RWPE2 (cell line): ENCODE measurements at places on chromosomes 3 and 15.

- no peak for DNase-seq
These were observed 128.7 kb upstream of the MB21D2 start for GRCh38 chr3:193046371-193046770.

DNA sequence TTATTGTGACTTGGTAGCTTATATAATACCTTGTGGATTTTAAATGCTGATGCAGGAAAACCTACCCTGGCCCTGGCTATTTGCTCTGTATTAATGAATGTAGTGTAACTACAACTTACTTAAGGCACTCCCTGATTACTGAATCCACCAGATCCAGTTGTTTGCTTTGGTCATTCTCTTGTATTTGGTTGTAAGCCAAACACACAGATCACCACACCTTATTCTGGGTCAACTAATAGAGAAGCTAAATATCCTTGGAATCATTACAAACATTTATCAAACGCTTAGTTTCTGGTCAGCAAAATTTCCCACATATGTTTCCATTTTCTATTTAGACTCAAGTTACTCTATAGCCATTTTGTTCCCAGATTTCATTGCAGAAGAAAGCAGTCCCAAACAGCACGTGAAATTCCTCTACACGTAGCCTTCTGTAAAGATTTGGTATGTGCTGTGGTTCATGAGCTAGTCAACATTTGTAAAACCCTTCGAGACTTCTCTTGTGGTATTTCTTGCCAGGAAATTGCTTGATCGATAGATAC, 322.6 kb downstream of the MEX3B start:
- DNase-seq, result no peak

DNA sequence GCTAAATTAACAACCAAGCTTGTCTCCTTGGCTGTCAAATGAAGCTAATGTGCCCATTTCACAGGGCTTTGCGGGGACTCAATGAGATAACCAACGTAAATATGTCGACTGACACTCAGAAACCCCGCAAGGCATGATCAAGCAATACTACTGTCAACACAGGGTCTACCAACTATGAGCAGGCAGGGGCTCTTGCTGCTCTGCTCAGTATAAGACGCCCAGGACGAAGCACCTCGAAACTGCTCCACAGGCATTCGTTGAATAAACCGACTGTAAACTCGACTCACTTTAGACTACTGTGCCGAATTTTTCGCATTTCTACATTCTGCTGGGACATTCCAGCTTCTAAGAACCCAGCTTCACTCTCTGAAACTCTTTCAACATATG, 55.0 kb downstream of the FEZF2 start:
- DNase-seq, result no peak

GRCh38 chr3:185082829-185083228, 70.0 kb downstream of the C3orf70 start:
- no peak for DNase-seq

- no peak for DNase-seq
These were observed 22.8 kb downstream of the KLHL25 start for GRCh38 chr15:85771781-85772445.

DNA sequence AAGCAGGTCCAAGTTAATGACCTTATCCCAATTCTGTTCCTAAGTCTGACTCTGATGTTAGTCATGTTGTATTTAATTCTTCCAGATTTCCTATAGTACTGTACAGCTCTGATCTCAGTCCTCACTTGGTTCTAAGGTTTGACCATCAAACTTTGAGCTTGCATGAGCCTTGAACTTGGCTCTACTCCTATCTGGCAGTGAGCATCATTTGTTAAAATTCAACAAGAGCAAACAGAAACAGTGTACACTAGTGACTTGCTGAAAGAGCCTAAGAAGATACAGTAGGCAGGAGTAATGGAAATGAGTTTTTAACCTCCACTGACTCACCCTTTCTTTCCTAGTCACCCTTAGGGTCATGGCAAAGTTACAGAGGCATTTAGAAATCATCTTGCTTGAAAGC, 451.1 kb upstream of the TPRG1 start:
- no peak for DNase-seq

DNA sequence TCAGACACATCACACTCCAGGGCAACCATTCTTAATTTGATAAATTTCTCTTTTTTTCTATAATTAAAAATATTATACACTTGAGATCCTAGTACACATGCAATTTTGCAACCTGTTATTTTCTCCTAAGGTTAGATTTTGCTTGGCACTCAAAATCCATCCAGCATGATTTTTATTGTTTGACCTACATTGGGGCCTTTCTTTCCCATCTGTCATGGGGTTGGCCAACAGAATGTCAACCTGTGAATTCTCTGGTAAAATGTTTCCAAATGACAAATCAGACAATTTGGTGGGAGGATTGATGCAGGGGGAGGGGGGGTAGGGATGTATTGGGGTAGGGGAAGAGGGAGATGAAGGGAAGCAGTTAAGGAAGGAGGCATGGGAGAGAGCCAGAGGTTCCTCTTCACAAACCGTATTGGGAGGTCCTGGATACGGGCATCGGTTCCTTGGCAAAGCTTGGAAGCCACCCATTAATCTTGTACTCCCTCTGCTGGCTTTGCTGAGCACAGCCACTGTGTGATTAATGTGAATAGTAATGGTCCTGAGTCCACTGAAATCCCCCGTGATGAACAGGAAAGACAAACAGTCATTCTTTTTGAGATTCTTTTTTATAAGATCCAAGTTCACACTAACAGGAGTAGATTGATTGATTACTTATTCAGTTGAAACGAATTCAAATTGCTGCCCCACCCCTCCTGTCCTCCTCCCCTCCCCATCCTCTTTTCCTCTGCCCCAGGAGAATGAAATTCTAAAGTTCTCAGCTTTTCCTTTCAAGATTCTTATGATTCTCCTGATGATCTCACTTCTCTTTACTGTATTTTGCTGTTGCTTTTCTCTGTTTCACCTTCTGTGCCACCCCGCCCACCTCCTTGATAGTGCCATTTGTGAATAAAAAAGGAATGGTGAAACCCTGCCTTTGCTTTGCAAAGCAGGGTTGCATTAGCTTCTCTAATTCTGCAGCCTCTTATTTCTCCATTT, 82.2 kb upstream of the SLC25A26 start:
- DNase-seq, result no peak

DNA sequence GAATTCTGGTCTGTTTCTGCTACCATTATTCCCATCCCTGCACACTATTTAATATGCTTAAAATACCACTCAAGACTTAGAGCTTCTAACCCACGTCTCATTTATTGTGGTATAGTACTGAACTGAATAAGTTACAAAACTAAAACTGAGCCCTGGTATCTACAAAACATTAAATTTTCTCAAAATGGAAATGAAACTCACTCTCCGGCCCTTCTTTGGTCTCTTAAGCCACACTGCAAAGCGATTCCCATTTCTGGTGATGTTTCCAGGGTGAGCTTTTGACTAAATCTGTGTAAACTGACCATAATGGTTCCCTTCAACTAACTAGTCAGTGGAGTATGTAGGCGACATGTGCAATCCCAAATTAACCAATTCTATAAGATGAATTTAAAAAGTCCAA, 18.6 kb downstream of the KPNA4 start:
- no peak for DNase-seq

- DNase-seq, result no peak
These were observed 352.7 kb downstream of the TIGIT start for GRCh38 chr3:114646526-114646925.

DNA sequence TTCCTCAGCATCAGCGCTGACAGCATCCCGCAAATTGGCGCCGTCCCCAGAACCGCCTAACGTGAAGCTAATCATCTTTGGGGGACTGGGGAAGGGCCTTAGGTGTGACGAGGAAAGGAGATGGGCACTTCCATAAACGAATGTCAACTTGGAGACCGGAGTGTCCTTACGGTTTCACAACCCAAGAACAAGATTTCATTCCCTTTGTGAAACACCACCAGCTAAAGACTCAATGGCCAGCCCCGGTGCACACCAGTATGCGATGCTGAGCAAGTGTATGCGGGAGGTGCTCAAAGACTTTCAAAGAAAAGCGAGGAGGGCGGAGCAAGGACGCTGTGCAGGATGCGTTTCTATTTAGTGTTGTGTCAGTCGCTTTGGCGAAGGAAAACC, 759 bp upstream of the TTBK2 start:
- DNase-seq, result no peak

- DNase-seq, result peak; percentile 30
These were observed 27.7 kb downstream of the PTH1R start for GRCh38 chr3:46905213-46905560.

DNA sequence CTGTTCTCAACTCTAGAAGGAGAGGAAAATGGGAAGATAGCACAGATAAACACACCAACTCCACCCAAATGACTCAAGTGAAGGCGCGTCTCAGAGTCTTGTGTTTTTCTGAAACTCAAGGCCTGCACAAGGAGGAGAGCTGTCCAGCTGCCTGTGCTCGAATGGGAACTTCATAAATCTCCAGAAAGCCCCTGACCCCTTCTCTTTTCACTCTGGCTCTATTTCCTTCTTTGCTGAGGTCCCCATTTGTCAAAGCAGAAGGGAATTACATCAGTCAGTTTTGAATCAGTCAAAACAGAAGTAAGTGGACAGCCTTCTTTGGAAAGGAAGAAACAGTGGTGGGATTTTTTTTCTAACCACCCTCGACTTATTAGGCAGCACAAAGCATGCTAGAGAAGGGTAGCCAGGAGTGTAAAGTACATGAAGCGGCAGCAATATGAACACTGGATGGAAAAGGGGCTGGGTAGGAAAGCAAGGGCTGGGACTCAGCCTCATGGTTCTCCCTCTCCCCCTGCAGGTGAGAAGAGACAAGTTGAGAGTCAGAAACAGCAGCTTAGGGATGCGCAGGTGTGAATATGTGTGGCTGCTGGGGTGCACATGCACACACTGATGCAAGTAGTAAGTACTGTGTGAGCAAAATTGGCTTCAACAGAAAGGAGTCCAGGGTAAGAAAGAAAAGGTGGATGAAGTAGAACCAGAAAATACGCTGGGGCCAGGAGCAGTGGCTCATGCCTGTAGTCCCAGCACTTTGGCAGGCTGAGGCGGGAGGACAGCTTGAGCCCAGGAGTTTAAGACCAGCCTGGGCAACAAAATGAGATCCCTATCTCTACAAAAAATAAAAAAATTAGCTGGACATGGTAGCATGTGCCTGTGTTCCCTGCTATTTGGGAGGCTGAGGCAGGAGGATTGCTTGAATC, 36.6 kb upstream of the MAGEF1 start:
- DNase-seq, result no peak

- DNase-seq, result no peak
These were observed 4.7 kb upstream of the CLASP2 start for GRCh38 chr3:33722626-33723370.

DNA sequence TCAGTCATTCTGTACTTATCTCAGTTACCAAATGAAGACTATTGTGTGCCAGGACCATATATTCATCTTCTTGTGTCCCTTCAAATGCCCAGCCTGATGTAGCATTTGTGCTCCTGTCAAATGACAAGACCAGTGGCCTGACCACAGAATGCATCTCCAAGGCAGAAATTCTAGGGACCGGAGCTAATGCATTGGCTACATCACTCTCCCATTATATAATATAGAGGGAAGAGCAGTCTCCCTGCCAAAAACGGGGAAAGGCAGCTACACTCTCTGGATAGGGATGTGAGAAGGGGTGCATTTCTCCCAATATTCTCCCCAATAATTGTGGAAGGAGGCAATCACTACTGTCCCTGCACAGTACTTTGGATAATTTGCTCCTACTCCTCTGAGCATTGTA, 312.0 kb downstream of the EPHB1 start:
- no peak for DNase-seq

GRCh38 chr3:100796556-100796955, 87.3 kb downstream of the TFG start:
- no peak for DNase-seq

GRCh38 chr3:14231145-14231990, 52.8 kb downstream of the LSM3 start:
- DNase-seq, result no peak

DNA sequence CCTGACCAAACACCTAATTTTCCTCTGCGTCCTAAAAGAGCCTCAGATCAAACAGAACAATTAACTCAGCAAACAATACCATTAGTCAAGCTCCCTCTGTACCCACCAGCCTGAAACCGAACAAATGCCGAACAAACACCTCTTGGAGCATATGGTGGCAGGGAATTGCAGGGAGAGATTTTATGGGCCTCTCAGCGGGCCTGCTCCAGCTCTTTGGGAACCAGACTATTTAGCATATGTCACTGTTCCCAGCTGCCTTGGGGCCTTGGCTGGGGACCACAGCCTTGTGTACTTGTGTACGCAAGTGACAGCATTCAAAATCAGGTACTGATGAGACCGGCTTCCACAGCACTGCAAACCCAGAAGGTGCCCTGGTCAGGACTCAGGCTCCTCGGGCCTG, 388.8 kb upstream of the PPP2R3A start:
- DNase-seq, result no peak

- DNase-seq, result no peak
These were observed 42.5 kb upstream of the RFX7 start for GRCh38 chr15:56286213-56286612.

- DNase-seq, result no peak
These were observed 258.5 kb downstream of the PDCD6IP start for GRCh38 chr3:34056951-34057390.

DNA sequence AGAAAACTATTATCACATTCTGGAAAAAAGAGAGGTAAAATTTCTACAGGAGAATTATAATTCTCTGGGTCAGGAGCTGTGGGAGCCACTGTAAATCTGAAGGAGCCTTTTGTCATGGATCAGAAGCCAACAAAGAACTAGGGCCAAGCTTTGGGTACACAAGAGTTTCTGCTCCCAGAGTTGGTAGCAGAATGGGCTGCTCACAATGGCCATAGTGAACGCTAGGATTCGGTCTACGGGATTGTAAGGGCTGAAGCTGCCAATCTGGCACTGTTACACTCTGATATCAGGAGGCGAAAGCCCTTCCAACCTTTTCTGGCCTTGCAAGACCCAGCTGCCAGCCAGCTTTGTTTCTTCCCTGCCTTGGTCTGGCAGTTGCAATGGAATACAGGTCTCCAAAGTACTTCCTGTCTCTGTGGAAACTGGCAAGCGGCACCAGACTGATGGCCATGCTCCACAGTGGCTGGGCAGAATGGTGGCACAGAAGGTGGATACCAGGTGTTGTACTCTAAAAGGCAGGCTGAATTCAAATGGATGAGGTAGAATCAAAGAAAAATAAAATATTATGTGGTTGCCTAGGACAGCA, 831.7 kb downstream of the CADM2 start:
- DNase-seq, result no peak

DNA sequence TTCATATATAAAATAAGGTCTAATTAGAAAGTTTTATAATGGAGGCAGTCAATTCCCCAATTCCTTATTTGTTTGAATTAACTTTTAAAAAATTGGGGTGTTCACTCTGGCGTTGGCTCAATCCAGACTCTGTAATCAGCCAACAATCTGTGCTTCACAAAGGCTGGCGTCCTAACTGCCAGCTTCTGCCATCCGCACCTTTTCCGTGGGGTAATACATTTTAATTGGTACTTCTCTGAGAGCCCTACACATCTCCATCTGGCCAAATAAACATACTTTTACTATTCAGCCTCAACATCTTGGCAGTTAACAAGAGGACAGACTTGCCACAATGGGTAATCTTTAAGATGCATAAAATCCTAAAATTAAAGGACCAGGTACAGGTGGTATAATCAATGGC, 125.2 kb upstream of the CCNL1 start:
- no peak for DNase-seq

- DNase-seq, result no peak
These were observed 22.6 kb upstream of the ANO10 start for GRCh38 chr3:43644443-43644842.
